GM19239 (cell line): ENCODE measurements at places on chromosomes 4 and X.
A peak's percentile ranks its signal among the peaks of the same experiment; 100 is the strongest.

DNA sequence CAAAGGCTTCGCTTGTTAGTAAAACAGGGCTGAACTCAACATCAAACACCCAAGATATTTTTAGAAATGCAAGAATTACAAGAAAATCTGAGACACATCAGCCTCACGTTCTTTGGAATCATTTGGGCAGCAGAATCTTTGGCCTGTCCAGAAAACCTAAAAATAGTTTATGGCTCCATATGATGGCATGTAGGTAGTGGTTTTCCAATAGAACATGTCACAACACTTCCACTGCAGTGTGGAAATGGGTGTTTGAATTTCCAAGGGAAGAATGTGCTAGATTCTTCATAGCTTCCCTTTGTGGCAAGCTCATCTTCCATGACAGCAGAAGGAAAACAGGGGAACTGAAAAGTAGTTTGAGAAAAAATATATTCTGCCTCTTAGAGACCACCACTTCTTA is 118.8 kb downstream of the ARHGAP6 start:
- DNase-seq = no peak

DNA sequence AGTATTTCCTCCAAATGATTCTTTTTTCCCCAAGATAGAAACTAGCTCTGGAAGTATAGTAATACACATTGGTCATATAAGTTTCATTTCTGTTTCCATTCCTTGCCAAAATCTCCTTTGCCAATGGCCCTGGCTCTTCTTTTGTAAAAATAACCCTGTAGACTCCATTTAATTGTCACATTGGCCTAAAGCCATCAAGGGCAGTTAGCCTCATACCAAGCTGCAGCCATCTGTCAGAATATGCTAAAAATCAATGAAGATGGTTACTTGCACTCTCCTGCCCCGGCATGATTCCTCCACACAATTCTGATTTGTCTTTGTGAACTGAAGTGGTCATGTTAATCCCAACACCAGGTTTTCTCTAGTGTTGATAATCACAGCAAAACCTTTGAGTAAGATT is 380.5 kb downstream of the SH2D1A start:
- DNase-seq = no peak

DNA sequence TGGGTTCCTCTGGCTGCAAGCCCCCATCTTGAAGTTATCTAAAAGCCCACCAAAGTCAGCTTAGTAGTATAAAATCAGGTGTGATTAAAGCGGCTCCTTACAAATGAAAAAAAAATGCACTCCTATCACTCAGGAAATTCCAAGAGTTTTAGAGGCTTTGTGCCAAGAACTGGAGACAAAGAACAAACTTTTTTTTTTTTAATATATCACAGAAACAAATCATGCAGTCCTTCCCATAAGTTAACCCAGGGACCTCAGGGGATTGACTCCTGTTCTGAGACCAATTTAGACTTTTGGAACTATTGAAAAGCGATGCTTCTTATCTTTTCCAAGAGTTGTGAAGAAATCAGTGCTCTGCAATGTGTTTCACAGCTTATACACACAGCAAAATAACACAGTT is 53.6 kb downstream of the HHIP start:
- no peak for DNase-seq

DNA sequence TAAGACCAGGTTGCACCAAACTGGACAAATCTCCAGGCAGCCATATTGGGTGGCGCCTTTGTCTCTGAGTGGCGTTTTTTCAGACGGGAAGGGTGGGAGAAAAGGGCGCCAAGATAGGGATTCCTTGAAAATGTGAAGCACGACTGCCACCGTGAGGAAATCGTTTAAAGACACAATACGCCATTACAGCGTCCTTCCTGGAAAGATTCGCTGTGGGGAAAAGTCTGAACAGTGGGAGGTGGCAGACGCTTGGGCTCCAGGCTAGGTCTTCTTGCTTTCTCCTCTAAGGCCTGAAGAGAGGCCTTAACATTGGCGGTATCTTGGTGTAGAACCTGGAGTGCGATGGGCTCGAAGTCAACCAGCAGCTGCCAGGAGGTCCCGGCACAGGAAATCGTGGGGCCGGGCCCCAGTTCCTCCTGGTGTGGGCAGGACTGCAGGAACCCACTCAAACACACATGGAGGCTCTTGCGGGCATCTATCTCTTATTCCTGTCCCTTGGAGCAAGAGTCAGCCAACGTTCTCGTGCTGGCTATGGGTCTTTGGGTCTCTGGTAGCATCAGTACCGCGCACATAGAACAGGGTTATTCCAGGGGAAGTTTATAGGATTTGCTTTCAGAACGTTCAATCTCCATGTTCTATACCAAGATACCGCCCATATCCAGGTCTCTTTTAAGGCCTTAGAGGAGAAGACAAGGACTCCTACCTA is 208.8 kb downstream of the OR13H1 start:
- no peak for DNase-seq

- no peak for DNase-seq
Measured at GRCh38 chrX:1330605-1331004, 6.0 kb upstream of the IL3RA start.

DNA sequence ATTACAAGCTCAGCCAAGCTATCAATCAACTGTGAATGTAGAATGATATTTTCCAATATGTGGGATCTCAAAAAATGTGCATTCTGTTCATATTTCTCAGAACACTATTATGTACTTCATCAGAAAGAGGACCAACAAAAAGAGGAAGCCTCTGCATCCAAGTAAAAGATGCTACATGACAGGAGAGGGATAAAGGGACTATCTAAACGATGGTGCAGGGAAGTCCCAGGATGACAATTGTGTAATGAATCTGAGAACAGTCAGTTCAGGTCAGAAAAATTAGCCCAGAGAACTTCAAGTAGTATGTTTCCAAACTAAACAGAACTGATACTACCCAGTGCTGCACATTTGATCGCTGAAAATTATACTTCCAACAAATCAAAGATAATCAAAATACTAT is 127.0 kb downstream of the ZNF330 start:
- DNase-seq = no peak

DNA sequence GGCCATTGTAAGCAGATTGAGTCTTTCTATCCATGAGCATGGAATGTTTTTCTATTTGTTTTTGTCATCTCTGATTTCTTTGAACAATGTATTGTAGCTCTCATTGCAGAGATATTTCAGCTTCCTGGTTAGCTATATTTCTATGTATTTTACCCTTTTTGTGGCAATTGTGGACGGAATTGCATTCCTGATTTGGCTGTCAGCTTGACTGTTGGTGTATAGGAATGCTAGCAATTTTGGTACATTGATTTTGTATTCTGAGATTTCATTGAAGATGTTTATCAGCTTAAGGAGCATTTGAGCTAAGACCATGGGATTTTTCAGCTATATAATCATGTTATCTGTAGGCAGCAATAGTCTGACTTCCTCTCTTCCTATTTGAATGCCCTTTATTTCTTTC is 154.6 kb downstream of the GUCY2F start:
- DNase-seq = no peak

GRCh38 chr4:101981756-101982155 is 191.2 kb downstream of the BANK1 start:
- DNase-seq = no peak

GRCh38 chrX:130419263-130419662 is 17.5 kb downstream of the RBMX2 start:
- DNase-seq = no peak

GRCh38 chr4:147590249-147590920 is 26.8 kb upstream of the TMEM184C start:
- DNase-seq = peak; percentile 17

DNA sequence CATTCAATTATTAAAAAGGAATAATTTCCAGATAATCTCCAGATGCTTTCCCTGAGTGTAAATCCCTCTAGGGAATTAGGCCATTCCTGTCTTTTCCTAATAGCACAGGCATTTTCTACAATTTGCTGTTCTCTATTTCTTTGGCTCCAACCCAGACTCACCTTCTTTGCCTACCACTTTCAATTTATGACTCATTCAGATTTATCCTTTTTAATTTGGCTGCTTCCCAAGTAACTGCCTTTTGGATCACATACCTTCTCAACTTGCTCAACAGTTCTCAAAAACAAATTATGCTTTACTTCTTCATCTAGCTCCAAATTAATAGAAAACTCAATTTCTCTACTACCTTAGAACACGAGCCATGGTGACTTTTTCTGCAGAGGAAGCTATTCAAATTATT is 1166.3 kb upstream of the PCDH7 start:
- DNase-seq = no peak

- no peak for DNase-seq
Measured at GRCh38 chrX:129000018-129000417, 523.3 kb downstream of the SMARCA1 start.

DNA sequence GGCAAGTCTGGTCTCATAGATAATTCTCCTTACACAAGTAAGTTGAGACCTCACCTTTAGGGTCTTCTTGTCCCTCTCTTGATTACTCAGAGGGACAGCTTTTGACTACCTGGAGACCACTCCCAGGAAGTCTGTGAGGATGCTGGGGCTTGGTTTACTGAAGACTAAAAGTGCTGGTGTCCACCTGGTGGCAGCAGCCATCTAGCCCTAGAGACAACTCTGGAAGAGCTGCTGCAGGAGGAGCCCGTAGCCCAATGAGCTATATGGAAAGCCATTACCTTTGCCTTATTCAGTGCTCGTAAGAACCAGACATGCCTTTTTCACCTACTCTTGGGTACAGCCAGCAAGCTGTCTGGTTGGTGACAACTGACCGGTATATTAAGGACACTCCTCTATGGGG is 7.3 kb downstream of the FGFBP2 start:
- DNase-seq = no peak

GRCh38 chr4:5788144-5788543 is 77.1 kb downstream of the EVC start:
- DNase-seq = no peak

- no peak for DNase-seq
Measured at GRCh38 chrX:47172549-47172948, 21.1 kb upstream of the UBA1 start.

- DNase-seq = no peak
Measured at GRCh38 chr4:156968479-156968984, 3.1 kb downstream of the PDGFC start.

DNA sequence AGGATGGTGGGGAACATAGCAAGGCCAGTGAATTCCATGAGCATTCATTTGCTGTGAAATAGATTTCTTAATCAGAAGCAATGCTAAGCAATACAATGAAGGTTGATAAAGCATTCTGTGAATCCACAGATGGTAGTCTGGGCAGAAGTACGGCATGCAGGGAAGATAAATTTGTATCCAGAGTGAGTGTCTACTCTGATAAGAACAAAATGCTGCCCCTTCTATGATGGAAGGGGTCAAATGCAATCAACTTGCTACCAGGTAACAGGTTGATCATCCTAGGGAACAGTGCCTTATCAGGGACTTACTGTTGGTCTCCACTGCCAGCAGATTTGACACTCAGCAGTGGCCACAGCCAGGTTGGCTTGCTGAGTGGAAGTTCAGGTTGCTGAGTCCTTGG is 189.4 kb downstream of the MAB21L2 start:
- DNase-seq = no peak

DNA sequence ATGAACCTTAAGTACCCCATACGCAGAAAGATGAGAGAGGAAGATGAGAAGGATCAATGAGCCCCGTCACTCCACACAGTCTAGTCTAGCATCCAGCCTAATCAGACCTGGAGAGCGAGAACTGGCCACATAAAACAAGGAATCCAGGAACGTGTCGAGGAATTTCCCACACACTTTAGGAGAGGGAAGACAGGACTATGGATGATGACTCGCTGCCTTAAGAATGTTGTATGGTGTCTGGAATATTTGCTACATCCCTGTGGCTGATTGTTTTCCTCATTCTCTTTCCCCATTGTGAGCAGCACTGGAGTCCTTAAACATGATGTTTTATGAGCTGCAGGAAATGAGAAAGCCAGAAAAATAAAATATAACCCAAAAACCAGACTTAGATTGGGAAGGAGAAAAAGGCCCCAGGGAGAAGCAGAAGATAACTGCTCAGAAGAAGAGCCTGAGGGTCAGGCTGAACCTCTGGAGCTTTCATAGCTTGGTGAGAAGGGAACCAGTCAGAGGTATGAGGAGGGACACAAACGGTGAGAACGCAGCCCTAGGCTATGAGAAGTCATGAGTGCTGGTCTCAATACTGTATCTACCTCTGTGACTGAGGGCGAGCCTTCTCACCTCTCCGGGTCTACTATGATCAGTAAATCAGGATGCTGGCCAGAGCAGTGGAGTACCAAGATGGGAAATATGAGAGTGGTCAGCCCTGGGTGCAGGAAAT is 139.5 kb upstream of the NOCT start:
- no peak for DNase-seq

- DNase-seq = no peak
Measured at GRCh38 chr4:73734530-73735001, 5.8 kb upstream of the CXCL8 start.

GRCh38 chr4:105061731-105062130 is 84.9 kb upstream of the TET2 start:
- DNase-seq = no peak

GRCh38 chr4:3476341-3476747 is 13.2 kb downstream of the DOK7 start:
- no peak for DNase-seq

DNA sequence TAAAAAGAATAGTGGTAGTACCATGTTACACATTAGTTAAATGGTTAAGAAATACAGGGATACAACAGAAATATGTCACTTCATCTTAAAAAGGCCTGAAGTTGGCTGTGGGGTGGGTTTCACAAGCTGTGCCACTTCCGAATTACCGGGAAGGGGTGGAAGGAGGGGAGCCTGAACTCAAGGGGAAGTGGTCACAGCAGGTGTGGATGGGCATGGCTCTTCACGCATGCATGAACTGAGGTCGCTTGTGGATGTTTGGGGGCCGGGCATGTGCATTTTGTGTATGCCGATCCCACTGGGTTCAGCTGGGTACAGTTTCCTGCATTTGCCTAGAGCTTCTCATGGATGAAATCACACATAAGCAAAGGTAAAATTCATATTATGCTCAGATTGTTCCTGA is 64.9 kb downstream of the CLCN4 start:
- DNase-seq = no peak

DNA sequence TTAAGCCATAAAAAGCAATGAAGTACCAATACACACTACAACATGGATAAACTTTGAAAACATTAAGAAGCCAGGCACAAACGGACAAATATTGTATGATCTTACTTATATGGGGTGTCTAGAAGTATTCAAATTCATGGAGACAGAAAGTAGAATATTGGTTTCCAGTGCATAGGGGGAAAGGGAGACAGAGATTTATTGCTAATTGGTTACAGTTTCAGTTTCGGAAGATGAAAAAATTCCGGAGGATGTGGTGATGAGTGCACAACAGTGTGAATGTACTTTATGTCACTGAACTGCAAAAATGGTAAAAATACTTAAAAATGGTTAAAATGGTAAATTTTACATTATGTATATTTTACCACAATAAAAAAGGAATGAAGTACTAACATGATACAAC is 5.1 kb upstream of the PRDX4 start:
- DNase-seq = no peak
